ELR (cell line): ENCODE measurements at places on chromosomes 16 and 17.
A peak's percentile ranks its signal among the peaks of the same experiment; 100 is the strongest.

DNA sequence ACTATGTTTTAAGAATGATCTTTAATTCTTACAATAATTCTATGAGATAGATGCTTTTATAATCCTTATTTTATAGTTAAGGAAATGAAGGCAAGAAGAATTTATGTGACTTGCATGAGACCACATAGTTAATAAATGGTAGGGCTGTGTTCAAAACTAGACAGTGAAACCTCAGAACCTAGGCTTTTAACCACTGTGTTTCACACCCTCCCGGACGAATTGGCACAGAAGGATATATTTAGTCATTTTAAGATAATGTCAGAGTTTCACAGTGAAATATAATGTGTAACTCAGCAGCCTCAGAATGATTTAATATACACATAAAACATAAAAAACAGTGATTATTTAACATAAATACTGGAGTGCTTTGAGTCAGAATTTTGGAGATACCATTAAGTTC, 57.0 kb downstream of the NSRP1 start:
- DNase-seq, result no peak

- no peak for DNase-seq
Measured at GRCh38 chr17:7480089-7480384, 606 bp upstream of the ZBTB4 start.

DNA sequence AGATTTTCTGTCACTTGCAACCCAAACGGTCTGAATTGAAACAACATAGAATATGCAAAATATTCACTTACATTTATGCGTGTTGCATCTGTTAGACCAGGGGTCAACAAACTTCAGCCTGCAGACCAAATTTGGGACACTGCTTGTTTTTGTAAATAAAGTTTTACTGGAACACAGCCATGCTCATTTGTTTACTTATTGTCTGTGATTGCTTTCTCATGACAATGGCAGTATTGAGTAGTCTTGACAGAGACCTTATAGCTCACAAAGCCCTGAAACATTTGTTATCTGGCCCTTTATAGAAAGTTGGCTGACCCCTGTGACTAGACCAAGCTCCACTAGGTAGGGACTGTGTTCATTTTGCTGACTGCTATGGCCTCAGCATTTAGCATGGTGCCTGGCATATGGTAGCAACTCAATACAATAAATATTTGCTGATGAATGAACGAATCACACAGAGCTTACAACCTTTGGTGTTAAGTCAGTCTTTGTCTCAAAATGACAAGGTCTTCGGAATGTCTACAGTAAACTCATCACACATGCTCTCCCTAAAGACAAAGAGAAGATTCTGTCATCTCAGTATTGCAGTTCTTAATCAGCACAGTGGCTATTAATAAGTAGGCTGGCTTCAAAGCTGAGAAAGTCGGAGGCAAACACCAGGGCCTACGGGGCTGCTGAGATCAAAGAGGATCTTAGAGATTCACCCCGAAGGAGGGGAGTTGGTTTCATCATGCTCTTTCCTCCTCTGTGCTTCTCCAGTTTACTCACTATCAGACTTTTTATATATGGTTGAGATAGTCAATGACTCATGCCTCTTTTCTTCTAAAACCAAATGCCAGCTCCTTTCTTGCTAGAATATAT, 95.2 kb upstream of the AXIN2 start:
- no peak for DNase-seq

- peak; percentile 88 for DNase-seq
Measured at GRCh38 chr17:50817838-50818237, 17.5 kb upstream of the WFIKKN2 start.

DNA sequence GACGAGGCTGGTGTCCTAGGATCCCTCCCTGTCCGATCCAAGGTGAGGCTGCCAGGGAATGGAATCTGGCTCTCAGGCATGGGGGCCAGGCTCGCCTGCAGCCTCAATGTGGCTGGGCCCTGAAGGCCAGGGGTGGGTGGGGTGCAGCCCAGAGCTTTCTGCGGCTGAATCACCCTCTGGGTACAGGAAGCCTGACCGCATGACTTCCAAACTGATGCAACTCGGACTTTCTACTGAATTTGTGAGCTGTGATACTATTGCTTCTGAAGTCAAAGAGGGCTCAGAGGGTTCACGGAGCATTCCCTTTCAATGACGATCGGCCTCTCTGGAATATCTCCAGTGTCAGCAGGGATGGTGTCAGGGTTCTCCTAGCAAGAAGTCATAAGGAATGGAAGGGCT, 123.7 kb downstream of the METRNL start:
- DNase-seq, result peak; percentile 100

GRCh38 chr16:19188406-19188805, 20.4 kb downstream of the SYT17 start:
- no peak for DNase-seq

GRCh38 chr17:16991349-16992009, 19.6 kb upstream of the TNFRSF13B start:
- peak; percentile 87 for DNase-seq

- peak; percentile 11 for DNase-seq
Measured at GRCh38 chr17:163514-164098, 17.8 kb downstream of the DOC2B start.

GRCh38 chr17:67200727-67201301, 44.2 kb downstream of the HELZ start:
- DNase-seq, result peak; percentile 53

- no peak for DNase-seq
Measured at GRCh38 chr17:39556423-39556822, 51.3 kb downstream of the NEUROD2 start.

DNA sequence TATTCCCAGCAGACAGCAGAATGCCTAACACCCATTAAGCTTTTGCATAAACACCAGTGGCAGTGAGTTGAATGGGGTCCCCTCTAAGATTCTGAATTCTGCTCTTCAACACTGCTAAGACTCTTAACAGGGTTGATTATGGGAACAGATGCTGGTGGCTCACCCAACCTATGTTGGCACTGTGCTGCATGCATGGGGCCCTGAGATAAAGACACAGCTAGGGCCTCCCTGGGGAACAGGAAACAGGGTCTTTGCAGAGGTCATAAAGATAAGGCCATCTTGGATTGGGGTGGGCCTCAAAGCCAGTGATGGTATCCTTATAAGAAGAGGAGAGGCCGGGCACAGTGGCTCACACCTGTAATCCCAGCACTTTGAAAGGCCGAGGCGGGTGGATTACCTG, 190.8 kb downstream of the SLC39A11 start:
- DNase-seq, result no peak

- DNase-seq, result no peak
Measured at GRCh38 chr17:3889325-3890012, 3.4 kb downstream of the CAMKK1 start.

- no peak for DNase-seq
Measured at GRCh38 chr16:55655381-55655896, 349 bp upstream of the SLC6A2 start.

DNA sequence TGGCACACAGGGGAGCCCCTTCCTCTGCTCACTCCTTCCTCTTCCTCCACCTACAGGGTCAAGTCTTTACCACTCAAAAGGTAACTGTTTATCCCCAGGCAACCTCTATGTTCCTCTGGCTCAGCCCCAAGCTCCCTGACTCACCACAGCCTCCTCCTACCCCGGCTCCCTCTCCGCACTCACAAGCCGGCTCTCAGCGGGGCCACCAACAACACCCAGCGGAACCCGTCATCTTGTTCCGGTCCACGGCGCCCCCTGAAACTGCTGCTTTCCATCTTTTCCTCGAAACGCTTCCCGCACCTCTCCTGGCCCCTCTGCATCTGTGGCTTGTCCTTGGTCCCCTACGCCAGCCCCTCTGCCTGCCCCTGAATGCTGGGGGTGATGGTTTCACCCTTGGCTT, 58.4 kb downstream of the NXN start:
- peak; percentile 47 for DNase-seq

- no peak for DNase-seq
Measured at GRCh38 chr17:59327981-59328290, 3.5 kb upstream of the YPEL2 start.

GRCh38 chr16:27924411-27925118, 138.9 kb downstream of the GSG1L start:
- peak; percentile 27 for DNase-seq

GRCh38 chr16:81987121-81987520, 24.1 kb downstream of the SDR42E1 start:
- DNase-seq, result no peak

DNA sequence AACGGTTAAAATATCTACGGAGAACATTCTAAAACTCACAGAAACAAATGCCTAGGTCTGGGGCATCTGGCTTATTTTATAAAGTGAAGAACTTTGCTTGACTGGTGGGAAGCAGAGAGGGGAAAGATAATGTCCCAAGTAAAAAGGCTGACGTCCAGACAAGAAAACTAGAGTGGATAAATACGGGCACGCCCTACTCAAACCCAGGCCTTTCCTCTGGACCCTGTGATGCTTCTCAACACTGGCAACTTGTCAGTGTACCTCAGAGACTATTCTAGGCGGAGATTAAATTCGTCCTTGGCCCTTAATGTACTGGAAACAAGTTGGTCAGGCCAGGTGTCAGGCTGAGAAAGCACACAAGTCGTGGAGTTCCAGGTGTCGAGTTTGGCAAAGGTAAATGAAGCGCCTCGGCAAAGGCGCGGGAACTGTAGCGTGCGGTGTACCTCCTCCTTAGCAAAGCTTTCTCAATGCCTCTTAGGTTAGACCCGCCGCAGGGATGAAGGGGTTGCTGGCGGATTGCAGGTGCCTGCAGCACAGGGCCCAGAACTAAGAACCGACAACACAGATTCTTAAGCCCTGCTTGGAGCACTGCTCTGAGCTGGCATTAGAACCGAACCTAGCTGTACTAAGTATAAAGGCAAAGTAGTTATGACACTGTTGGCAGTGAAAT, 668 bp upstream of the UNK start:
- DNase-seq, result no peak

GRCh38 chr17:53227514-53227913, 595.2 kb upstream of the KIF2B start:
- DNase-seq, result no peak

- no peak for DNase-seq
Measured at GRCh38 chr17:82723169-82723807, 6.8 kb downstream of the FN3KRP start.

GRCh38 chr17:71649941-71650350, 470.9 kb upstream of the SOX9 start:
- DNase-seq, result peak; percentile 24

DNA sequence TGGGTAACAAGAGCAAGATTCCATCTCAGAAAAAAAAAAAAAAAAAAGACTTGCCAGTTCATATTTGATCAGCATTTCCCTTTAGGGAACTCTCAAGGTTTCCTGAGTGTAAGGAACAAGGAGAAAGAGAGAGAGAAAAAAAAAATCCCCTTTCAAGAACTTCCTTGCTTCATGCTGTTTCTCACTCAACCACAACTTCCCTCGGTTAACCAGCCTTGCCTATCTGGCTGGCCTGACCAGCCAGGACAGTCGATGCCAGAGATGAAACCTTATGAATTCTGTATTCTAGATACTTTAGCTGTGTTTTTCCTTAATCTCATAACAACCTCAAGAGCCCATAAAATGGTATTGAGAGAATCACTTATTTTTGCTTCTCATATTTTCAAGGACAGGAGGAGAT, 2.6 kb upstream of the N4BP1 start:
- DNase-seq, result no peak

DNA sequence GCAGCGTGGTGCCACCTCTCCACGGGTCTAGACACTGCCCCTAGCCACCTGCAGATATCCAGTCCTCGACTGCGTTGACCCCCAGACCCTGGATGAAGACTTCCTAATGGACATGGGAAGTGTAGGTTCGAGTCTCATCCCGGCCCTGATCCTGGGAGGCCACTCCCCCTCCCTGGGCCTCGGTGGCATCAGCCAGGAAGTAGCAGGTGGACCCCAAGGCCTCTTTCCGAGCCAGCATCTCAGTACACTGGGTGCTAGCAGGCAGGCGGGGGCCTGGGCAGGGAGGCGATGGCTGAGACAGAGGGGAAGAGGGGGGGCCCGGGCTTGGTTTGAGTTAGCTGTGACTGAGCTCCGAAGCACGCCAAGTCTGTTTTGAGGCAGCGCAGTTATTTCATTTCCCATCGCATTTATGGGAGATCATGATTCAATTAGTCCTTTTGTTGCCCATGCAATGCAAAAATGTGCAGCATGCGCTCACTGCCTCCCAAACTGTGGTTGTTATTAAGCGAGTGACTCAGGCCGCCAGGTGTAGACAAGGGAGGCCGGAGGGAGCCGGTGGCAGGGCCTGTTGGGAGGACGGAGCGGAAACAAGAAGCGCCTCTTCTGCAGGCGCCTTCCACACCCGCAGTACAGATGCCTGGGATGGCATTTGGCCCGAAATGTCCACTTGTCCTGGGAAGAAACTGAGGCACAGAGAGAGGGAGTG, 25.3 kb upstream of the ZNF469 start:
- peak; percentile 52 for DNase-seq

DNA sequence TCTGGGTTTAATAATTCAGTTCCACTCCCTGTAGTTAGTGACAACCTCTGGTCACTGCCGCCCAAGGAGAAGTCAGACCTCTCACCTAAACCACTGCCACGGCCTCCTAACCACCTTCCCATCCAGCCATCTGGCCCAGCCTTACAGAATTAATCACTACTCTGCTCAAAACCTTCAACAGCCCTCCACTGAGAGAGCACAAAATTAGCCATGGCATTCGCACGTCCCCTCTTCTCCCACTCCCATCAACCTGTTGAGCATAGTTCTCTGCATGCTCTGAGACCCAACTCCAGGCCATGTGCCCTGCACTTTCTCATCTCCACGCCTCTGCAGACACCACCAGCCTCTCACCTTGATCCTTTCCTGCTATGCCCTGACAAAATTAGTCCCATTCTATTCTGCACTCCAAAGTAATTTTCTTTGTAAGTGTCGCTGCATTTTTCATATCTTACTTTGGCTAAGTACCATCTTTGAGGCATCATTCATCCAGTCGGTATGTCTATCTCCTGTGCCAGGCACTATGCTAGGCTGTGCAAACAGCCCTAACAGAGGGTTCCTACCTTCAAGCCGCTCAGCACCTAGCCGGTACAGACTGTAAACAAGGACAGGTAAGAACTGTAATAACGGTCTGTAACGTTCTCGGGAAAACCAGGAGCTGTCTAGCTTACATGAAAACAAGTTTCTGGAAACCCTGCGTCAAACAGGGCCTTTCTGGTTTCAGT, 963 bp downstream of the COPRS start:
- DNase-seq, result peak; percentile 33

DNA sequence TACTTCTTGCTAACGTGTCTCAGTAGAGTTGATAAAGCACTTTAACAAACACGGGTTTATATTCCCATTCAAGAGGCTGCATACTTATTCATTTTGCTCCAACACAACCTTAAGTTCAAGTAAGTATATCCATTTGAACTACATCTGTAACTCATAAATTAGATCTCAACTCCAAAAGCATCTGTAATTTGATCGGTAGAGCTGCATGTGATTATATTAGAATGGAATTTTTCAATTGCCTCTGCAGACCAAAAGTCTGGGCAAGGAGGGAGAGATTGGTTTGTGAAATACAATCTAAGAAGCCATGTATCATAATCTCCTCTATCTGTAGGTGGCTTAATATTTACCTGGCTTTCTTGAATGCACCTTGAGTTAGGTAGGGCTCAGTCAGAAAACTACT, 371.0 kb downstream of the RBFOX1 start:
- DNase-seq, result no peak
